ENCODE measurements at places on chromosomes 3 and 15. TPM values are rescaled to one million over a fixed set of nuclear protein-coding genes. Genes with fewer than 3 reads are reported as not detected.

DNA sequence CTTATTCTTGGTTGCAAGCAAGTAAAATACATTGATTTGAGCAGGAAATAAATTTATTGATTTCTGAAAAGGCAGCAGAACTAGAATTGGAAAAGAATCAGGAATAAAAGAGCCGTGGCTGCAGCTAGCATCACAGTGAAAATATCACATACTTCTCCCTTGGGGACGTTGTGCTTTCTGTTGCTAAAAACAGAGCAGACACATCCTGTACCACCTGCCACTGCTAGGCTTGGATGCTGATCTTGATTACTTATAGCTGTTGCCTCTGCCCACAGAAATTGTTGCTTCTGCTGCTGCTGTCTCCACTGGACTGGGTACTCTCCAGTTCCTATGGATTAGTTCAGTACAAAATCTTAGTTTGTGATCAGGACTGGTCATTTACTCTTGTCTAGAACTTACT lies 283.8 kb downstream of the C3orf38 start:
- no peak for DNase-seq

SEMA3F gene
- 39.2 TPM for total RNA-seq

GRCh38 chr3:15325228-15325627 lies 7.2 kb downstream of the SH3BP5 start:
- DNase-seq: peak; percentile 56

- no peak for DNase-seq
Observed at GRCh38 chr3:106631373-106632108, 745.7 kb upstream of the CCDC54 start.

DNA sequence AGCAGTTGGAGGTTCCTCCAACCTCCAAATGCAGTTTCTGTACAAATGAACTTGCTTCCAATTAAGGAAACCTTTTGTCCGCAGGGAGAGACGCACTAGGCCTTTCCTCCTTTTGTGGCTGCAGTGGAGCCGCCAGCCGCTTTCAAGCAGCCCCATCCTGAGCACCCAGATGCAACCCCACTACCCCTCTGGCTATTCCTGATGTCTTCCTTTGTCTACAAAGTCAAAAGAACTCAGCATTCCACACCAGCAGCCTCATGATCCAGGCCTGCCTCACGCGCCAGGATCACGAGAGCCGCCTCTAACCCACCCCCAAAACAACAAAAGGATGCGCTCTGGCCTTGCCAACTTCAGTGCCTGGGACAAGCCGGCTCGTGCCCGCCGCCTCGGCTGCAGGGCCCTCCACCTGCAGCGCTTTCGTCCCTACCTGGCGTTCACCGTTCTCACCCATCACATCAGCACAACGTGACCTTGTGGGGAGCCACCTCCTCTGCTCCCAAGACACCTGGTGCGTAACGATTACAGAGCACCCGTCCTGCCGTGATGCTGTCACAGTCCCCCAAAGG lies 48.2 kb upstream of the MUC4 start:
- peak; percentile 32 for DNase-seq

GRCh38 chr3:30129765-30130164 lies 476.6 kb upstream of the TGFBR2 start:
- DNase-seq: no peak

- peak; percentile 40 for DNase-seq
Observed at GRCh38 chr3:145903472-145904013, 257.4 kb downstream of the PLOD2 start.

GRCh38 chr3:24853685-24854490 lies 359.2 kb upstream of the THRB start:
- DNase-seq: no peak

- DNase-seq: no peak
Observed at GRCh38 chr3:73789825-73790444, 165.2 kb upstream of the PDZRN3 start.

- no peak for DNase-seq
Observed at GRCh38 chr3:42732196-42732828, 29.7 kb upstream of the HHATL start.

DNA sequence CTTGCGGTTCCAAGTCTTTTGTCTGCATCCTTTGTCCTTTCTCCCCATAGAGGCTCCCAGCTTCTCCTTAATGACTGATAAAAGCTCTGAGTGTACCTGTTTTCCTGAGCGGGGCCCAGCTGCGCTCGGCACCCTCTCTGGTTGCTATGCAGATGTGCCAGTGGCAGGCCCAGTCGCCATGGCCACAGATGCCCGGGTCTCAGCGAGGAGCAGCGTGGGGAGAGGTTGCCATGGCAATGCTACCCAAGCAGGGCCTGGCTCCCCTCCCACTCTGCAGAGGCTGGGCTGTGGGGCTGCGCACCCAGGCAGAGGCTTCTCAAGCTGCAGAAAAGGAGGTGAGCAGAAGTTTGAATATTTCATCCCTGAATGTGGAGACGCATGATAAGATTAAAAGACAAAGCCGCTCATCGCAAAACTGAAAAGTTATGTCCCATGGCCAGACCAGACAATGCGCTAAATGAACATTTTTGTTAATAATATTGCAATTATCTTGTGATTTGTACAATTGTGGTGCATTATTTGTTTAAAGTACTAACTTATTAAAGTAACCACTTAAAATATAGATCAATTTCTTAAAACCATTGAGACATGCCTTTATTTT lies 66.1 kb downstream of the TPRA1 start:
- DNase-seq: no peak

ITIH3 gene
- 6.8 TPM for total RNA-seq

PLA2G4F gene
- not detected for total RNA-seq

DNA sequence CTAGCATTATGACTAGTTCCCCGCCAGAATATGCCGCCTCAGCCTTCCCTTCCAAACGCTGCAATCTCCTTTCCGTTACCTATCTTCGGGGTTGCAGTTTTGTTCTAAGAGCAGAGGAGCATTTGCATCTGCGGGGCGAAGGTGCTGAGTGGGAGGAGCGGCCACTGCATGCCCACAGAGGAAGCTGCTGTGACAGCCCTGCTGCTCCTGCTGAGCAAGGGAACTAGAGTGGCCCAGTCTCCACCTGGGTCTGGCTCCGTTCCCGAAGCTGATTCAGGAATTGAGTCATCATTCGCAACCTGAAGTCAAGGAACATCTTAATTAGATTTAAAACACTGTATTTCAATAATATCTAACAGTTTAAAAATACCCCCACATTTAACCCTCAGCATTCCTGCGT lies 98.2 kb upstream of the TJP1 start:
- DNase-seq: no peak

DNA sequence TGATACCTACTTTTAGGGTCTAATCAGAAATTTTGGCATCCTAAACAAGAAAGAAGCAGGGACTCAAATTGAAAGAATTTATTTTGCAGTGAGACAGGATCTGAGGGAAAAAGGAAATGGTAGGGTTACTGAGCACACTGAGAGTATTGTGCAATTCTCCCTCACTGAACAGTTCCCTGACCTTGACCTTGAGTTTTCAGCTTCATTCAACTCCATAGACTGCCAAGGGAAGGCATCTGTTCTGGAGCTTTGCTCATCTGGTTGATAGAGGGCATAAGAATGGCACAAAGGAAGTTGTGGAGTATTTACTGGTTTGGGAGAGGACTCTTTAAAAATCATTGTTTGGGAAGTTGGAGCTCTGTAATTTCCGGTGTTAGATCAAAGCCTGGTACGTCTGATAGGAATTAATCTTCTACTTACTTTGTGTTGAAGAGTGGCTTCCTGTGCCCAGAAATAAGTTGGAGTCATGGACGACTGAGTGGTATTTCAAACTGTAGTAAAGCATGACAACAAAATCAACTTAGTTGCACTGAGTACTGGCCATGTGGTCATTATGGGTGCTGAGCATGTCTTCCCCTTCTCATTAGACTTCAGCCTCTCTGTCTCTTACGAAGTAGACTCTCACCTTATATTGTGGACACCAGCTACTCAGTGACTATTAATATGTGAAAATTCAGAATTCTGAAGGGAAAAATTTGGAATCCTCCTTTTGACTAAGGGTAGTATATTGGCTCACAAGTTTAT lies 40.8 kb downstream of the CLDN1 start:
- no peak for DNase-seq

SYNPR gene
- total RNA-seq: not detected

GRCh38 chr3:170839518-170840100 lies 30.4 kb downstream of the RPL22L1 start:
- DNase-seq: no peak

DNA sequence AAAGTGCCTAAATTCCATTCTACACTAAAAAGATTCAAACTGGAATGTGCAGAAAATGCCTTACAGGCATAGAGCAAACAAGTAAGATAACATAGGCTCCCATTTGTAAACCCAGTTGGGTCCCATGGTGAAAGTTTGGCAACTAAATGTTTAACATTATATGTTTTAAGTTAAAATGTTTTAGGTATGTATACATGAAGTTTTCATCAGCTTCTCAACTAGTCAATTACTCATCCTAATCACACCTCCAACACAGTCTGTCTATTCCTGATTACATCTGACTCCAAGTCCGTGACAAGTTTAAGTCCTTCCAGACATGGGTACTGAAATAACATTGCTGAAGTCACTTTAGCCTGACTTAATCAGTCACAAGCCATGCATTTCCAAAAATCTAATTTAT lies 25.0 kb downstream of the MYLK start:
- DNase-seq: no peak

DNA sequence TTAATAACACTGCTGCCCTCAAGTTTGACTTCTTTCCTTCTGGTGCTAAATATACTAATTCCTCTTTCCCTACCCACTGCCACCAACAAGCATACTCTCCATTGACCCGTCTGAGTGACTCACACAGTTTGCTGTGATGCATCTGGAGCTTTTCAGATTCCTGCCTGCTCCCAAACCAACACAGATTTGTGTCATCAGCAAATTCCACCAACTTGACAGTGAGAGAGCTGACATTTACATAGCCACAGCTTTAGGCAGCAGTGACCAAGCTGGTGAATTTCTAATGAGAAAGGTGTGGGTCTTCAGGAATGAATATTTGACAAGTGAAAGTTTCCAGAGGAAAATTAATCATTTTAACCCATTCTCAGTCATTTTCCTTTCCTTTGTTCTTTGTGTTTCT lies 96.5 kb upstream of the PRICKLE2 start:
- DNase-seq: no peak

DNA sequence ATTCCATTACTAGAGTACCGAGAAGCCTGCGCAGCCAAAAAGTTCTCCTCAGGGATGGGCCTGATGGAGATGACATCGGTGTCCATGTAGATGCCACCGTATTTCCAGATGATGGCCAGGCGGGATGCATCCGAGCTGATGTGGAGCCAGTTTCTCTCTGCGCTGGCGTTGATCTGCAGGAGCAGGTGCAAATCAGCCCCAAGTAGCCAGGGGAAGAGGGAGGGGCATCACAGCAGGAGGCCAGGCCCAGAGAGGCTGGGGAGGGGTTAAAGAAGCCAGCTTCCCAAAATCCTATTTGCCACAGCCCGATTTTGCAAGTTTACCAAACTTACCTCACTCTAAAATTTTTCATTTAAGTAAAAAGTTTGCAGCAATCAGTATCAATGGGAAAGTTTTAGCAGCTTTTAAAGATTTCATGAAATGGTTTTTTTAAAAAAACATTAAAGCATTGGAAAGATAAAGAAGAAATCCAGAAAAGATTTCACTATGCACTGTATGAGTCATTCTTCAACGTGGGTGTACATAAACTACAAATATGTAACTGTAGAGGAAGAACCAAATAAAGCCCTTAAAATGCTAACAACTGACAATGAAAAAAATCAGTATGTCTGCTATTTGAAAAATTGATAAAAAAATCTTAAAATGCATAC lies 7.4 kb downstream of the A4GNT start:
- no peak for DNase-seq

GRCh38 chr3:138347960-138348753 lies at the start of gene MRAS:
MRAS (plus strand) TSS chr3:138348579; CDS start chr3:138372884, 24,305 bp downstream.
- DNase-seq: peak; percentile 94

DNA sequence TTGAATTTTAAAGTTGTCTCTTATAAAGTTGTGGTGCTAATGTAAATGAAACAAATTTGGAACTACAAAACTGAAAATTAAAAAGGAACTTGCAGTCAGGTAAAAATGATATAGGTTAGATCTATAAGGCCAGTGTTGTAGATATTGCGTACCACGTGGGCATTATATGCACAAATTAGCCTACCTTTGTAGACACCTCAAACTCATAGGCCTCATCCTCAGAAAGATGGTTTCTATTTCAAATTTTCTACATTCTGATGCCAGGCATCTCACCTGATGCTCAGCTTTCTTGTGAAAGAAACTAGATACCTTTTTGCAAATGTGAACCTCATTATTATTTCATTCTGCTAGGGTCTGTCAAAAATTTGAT lies 25.6 kb downstream of the TMEM207 start:
- DNase-seq: no peak

DNA sequence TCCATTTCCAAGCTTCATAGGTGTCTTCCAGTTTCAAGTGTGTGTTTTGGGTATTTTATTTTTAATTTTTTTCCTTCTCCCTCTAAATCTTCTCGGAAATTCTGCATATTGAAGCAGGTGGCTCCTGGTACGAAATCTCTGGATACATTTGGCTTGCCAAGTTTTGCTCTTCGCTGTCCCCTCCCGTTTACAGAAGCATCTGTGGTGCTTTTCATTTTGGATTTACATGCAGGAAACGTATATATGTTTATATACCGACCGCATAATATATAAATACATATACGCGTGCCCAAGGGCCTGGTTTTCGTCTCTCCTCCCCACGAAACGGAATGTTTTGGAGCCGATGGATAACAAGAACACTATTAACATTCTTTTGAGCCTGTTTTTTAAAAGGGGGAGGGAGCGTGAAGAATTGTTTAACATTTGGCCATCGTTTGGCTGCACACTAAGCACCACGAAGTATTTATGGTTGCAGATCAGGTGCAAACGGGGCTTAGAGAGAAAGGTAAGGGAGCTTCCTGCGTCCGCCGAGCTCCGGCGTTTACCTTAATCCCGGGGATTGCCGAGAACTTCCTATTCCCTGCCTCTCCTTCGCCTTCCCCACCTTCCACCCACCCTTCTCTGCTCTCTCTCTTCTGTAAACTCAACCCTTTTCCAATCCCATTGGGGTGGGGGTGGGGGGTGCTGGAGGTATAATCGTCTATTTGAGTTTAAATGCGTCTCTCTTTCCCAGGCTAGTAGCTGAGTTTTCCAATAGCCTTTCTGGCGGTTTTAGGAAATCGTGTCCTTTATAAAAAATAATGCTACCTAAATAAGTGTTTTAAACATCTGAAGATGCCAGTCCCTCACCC lies 1.1 kb upstream of the NLGN1 start:
- no peak for DNase-seq

CFAP91 gene
- total RNA-seq: 3.7 TPM

- DNase-seq: peak; percentile 74
Observed at GRCh38 chr3:11556851-11557644, 86.7 kb downstream of the VGLL4 start.

- DNase-seq: no peak
Observed at GRCh38 chr3:114550165-114550564, 256.3 kb downstream of the TIGIT start.

GOLGA6A gene
- total RNA-seq: not detected

COLQ gene
- total RNA-seq: 10.7 TPM

DNA sequence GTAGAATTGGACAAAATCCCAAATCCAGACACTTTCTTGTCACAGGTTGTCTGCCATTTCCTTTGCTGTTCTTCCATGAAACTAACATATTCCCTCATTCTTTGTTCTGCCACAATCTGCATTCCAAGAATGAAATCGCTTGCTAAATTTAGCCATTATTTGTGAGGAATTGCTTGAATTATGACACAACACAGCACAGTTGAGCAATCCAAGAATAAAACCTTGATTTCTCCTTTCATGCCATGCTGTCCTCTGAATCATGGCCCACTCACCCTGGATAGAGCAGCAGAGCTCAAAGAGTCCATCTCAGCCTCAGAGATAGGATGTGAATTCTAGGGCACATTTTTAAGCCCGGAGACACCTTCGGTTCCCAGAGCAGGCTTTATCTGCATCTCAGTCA lies 35.2 kb upstream of the GREM1 start:
- no peak for DNase-seq

ANKUB1 gene
- not detected for total RNA-seq

Data from aorta (tissue), 5 donors.